AG08395 (cell line): ENCODE measurements at places on chromosomes 7 and 10.

DNA sequence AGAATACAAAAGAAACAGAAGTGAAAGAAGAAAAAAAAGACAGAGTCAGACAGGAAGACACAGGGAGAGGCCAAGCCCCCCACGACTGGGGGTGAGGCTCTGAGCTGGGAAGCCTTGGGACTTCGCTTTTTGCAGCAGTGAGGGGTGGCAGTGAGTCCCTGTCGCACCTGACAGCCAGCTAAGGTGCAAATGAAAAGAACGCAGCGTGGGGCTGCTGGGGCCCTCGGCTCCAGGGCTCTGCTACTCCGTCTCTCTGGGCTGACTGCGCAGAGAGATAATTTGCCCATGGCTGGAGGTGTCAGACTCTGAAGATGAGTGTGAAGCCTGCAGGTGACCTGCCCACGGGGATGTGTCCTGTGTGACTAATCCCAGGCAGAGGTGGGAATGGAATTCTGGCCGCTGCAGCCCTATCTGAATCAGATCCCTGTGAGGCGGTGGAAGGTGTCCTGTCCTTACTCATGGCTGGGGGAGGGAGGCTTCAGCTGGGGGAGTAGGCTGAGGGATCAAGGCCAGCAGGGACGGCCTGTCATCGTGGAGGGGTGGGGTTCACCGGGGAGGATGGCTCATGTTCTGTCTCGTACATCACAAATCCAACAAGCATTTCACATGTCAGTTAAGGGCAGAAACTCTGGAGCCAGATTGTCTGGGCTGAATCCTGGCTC, 96.4 kb downstream of the SLIT1 start:
- no peak for DNase-seq

DNA sequence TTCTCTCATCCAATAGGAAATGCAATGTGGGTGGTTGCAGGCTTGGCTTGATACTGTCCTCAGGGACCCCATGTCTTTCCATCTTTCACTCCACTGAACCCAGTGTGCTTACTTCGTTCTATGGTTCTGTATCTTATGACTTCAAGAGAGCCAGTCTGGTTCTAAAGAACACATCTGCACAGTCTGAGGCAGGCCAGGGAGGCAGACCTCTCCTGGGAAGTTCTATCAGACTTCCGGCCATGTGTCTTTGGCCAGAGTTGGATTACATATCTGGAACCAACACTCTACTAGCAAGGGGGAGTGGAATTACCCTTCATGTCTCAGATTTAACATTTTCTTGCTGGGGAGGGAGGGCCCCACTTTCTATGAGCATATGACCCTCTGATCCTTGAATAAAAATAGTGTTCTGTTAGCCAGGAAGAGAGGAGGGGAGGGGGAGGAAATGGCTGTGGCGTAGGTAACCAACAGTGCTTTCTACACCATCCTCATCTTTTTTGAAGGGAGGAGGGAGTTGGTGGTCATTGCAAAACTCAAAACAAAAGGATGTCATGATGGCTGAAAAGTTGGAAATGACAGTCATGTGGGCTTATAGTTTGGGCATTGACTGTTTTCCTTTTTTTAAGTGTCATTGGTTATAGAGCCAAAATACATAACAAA, 370.2 kb downstream of the GATA3 start:
- DNase-seq = no peak

- DNase-seq = peak; percentile 71
These were observed 233.2 kb upstream of the PRSS1 start for GRCh38 chr7:142516038-142516501.

DNA sequence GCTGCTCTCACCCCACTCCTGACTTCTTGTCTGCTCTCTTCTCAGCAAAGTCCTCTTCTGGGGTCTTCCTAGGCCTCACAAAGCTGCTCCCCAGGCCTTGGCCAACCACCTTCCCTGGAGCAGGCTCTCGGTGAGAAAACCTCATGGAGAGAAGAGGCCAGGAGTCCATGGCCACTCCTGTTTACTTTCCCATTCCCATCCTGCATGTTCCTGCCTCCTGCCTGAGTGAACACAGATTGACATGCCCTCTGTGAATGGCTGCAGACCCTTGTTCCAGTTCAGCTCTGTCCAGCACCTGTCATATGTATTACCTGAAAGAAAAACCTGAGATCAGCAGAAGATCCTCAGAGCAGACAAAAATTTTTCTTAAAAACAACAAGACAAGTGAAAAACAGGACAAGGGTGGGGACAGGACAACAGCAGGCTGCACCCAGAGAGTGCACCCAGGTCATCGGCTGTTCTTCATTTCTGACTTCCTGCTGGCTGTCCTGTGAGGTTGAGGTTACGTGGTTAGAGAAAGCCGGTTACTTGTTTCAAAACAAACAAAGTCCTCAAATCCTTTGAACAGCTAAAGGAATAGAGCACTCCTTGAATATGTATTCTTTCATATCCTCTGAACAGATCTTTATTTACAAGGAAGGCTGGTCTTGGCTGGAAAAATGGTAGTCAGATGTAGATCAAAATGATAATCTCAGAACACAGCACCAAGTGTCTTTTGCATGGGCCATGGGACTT, 34.0 kb upstream of the DLD start:
- DNase-seq = no peak

DNA sequence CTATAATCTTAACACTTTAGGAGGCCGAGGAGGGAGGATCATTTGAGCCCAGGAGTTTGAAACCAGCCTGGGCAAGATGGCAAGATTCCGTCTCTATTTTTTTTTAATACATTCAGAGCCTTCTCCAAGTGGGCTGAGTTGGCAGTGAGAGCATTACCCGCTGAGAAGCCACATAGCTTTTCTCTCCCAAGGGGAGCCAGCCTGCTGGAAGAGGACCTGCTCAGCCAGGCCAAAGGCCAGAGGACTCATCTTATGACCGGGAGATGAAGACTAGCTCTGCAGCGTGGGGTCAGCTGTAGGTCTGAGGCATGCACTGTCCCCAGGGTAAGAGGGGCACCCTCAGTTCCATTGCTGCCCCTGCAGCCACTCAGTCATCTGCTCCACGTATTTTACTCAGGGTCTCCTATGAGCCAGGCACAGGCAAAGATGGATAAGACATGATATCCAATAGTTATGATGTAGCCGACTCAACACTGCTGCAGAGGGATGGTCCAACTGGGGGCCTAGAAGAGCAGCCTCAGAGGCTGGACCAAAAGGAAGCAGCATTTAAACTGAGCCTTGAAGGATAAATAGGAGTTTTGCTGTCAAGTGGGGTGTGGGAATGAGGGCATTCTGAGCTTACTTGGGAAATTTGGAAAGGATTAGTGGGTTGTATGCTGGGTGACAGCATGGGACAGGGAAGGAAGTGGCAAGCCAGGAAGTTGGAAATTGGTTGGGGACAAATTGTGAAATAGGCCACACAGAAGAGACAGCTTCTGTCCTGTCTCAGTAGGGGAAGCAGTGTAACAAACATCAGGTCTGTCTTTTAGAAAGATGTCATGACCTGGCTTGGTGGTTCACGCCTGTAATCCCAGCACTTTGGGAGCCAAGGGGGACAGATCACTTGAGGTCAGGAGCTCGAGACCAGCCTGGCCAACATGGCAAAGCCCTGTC, 1.6 kb upstream of the MARVELD1 start:
- DNase-seq = no peak

- no peak for DNase-seq
These were observed 917.0 kb upstream of the GHITM start for GRCh38 chr10:83222300-83222699.

- DNase-seq = no peak
These were observed 19.0 kb upstream of the TMEM26 start for GRCh38 chr10:61472090-61472674.

DNA sequence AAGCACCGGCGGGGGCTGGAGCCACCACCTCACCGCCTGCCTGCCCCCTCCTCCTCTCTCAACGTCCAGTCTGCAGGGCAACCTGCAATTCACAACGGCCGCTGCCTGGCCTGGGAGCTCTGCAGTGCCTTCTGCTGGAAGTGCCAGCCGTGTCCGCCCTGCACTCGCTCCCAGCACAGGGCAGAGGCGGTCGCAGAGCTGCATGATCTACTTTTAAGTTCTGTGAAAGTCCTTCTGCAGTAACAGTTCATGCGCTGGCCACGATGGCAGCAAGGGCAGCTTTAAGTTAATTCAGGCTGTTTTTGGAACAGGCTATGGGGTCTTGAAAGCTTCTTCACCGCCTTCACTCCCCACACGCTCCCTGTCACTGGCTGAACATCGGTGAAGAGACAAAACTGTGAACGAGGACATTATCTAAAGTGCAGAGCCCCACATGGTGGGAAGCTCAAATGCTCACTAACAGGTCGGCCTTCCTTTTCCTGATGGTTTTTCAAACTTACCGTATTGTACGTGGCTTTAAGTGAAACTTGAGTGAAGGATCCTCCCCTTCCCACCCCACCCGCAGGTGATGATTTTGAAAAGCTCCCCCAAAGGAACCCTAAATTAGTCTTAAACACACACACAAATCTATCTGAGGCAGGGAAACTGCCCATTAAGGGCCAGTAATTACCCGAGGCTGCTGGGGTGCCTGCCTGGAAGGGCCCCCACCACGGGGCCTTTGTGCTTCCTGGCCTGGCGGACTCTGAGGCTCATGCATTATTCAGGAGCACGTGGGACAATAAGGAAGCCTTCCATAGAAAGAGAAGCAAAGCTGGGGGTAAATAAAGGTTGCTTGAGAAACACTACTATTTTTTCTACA, 504.3 kb downstream of the DNAJB6 start:
- no peak for DNase-seq

GRCh38 chr10:133442191-133442966, 11.4 kb upstream of the SCART1 start:
- DNase-seq = no peak

DNA sequence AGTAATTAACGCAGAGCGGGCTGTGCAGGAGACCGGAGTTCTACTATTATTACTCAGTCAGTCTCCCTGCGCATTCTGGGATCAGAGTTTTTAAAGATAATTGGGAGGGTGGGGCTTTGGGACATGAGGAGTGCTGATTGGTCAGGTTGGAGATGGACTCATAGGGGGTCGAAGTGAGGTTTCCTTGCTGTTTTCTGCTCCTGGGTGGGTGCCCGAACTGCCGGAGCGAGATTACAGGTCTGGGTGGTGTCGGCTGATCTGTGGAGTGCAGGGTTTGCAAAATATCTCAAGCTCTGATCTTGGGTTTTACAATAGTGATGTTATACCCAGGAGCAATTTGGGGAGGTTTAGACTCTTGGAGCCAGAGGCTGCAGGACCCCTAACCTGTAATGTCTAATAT, 3.9 kb upstream of the LRRC27 start:
- DNase-seq = no peak

DNA sequence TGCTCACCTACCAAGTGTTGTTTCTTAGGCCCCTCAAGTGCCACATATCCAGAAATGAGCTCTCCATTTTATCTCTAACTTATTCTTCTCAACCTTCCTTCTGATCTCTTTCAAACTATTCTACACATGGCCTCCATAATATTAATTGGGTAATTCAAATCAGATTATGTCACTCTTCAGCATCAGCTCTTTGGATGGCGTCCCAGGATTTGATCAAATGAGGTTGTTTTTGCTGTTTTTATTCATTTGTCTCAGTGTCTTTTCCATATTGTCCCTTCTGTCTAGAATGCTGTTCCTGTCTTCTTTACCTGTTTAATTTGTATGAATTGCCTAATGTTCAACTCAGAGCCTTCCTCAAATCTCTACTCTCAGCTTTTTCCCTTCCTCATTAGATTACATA, 234.6 kb upstream of the CXCL12 start:
- DNase-seq = no peak

DNA sequence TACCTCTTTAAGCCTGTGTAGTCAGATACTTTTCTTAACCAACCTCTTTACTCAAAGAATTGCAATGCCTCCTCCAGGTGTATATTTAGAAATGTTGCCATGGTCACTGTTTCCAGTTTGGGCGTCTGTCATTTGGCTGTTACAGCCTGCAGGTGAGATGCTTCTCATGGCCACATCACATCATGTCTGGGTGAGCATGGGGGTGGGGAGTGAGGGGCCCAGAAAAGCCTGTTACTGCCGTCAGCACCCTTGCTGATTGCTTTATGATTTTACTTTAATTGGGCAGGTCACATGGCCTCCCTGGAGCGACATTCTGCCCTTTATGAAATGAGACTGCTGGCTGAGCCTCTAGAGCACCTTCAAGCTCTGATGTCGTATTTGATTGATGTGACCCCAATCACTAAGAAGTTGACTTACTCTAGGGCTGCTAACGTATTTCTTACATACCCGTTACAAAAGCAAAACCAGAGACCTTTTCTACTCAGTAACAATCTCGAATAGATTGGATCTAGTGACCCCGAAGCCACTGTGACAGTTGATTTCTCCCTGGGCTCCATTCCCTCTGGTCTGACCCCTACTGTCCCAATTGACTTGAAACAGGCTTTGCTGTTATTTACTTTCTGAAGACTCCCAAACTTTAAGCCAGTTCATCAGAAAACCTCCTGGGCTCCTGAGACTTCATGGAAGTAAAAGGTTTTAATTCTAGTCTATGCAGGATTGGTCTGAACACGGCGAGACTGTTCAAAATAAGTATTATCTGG, 60.7 kb downstream of the OTUD1 start:
- no peak for DNase-seq

- no peak for DNase-seq
These were observed 139.5 kb upstream of the CHRM2 start for GRCh38 chr7:136728945-136729344.

DNA sequence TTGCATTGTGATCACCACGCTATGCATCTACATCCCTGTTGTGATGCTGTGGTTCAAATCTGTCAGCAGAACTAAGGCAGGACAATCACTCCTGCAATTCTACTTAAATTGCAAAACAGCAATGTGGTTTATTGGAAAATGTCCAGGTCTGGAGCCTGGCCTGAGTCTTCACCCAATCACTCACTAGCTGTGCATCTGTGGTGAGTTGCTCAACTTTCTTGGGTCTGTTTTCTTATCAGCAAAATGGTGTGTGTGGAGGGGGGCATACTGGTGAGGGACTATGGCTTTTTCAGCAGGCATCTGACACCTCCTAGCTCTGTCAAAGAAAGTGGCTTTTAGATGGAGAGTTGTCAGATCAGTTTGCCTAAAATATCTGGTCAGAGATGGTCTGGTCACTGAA, 108.3 kb upstream of the FEZF1 start:
- peak; percentile 50 for DNase-seq

GRCh38 chr7:125195156-125195555, 265.5 kb upstream of the POT1 start:
- DNase-seq = no peak

DNA sequence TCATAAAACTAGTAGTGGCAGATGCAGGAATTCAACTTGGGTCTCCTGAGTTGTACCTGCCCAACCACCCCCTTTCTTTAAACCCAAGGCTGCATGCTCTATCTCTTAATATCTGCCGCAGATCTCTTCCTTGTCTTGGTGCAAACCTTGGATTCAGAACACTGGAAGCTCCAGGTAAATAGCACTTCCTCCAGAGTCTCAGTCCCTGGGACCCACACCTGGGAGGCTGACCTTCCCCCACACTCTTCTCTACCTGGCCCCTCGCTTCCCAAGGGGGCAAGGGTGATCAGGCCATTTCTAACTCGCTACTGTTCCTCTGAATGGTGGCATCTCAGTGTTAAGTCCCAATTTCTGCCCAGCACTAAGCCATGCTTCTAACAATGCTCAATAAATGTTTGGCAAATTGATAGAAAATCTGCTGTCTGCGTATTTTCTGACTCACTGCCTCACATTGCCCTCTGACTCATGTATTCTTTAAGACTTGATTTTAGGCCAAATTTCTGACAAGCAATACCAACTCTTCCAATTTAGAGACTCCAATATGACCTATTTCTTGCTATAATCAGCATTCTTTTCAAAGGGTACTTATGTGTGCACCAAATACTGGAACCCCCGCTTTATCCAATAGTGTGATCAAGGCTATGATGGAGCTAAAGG, 68.0 kb upstream of the PPP1R3C start:
- peak; percentile 55 for DNase-seq

GRCh38 chr7:90488220-90488619, 18.8 kb downstream of the PTTG1IP2 start:
- no peak for DNase-seq

- DNase-seq = peak; percentile 17
These were observed 580.2 kb downstream of the SUGCT start for GRCh38 chr7:40715053-40715430.
